A673 (cell line): ENCODE measurements at places on chromosomes 12 and 14. TPM values are rescaled to one million over a fixed set of nuclear protein-coding genes. Genes with fewer than 3 reads are reported as not detected.

FAM181A gene
- not detected in 2 replicates for total RNA-seq

HOXC12 gene
- total RNA-seq: 4.6 and 6.1 TPM in 2 replicates

CMTM5 gene
- total RNA-seq: not detected in 2 replicates

LETMD1 gene
- 60.3 and 63.7 TPM in 2 replicates for total RNA-seq

HCAR3 gene
- 0.37 TPM in 1 of 2 replicates, not detected in the other for total RNA-seq

ADCY4 gene
- total RNA-seq: 0.84 and 1.5 TPM in 2 replicates

CCDC88C gene
- 36.8 and 49.1 TPM in 2 replicates for total RNA-seq

SLC10A1 gene
- total RNA-seq: not detected in 2 replicates

HOXC6 gene
- 20.8 and 22.3 TPM in 2 replicates for total RNA-seq

ZNF641 gene
- 9.9 and 13.7 TPM in 2 replicates for total RNA-seq

TRMT61A gene
- total RNA-seq: 19.3 and 23.6 TPM in 2 replicates

SRGAP1 gene
- 9.7 and 11.0 TPM in 2 replicates for total RNA-seq

PAX9 gene
- 23.4 and 26.2 TPM in 2 replicates for total RNA-seq

PTCSC3 gene
- not detected in 2 replicates for total RNA-seq
